CD4-positive, alpha-beta T cell treated with Interleukin-21 for 1 hour (primary cell): ENCODE measurements at places on chromosomes 7 and 10.

DNA sequence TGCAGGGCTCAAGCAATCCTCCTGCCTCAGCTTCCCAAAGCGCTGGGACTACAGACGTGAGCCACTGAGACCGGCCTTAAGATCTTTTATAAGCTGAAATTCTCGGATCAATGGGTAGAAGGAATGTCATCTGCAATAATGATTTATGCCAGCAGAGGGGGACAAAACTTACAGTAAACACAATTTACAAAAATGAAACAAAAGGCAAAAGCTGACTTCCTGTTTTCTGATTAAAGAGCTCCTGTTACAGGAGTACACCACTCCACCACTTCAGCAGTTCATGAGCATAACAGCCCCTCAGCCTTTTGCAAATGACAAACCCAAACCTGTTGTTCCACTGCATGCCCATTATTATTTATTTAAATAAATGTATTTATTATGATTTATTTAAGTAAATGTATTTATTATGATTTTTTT, 88.5 kb upstream of the ATP6V0A4 start:
- peak; percentile 82 for DNase-seq

- DNase-seq = no peak
Observed at GRCh38 chr10:822661-823367, 108.7 kb downstream of the LARP4B start.

- no peak for DNase-seq
Observed at GRCh38 chr7:107528461-107528860, 35.3 kb downstream of the COG5 start.

DNA sequence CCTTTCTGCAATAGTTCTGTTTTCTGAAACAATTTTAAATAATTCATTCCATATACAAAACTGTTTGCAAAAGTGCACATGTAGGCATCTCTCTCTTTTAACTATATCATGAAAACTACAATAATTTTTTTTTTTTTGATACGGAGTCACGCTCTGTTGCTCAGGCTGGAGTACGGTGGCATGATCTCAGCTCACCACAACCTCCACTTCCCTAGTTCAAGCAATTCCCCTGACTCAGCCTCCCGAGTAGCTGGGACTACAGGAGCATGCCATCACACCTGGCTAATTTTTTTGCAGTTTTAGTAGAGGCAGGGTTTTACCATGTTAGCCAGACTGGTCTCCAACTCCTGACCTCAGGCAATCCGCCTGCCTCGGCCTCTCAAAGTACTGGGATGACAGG, 44.0 kb upstream of the SEMA3A start:
- DNase-seq = no peak
